NCI-H1417 treated with DMSO at 0.1 percent for 48 hours (cell line): ENCODE measurements at places on chromosomes 5 and 9.

- DNase-seq = no peak
Measured at GRCh38 chr9:131117121-131117761, 8.1 kb upstream of the NUP214 start.

DNA sequence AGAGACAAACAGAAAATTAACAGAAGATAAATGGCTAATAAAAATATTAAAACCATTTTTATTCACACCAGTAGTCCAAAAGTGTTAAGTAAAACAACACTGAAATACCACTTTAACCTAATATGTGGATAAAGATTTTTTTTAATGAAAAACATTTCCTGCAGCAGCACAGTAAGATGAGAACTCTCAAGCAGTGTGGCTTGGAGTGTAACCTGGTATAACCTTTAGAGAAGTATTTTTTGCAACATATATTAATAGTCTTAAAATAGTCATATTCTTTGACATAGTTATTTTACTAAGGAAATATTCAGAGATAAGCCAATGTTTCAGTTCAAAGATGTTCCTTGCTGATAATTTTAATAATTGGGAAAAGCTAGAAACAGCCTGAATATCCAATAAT lies 644.4 kb downstream of the PDE4D start:
- no peak for DNase-seq

- no peak for DNase-seq
Measured at GRCh38 chr5:10582512-10582897, 18.6 kb downstream of the ANKRD33B start.

DNA sequence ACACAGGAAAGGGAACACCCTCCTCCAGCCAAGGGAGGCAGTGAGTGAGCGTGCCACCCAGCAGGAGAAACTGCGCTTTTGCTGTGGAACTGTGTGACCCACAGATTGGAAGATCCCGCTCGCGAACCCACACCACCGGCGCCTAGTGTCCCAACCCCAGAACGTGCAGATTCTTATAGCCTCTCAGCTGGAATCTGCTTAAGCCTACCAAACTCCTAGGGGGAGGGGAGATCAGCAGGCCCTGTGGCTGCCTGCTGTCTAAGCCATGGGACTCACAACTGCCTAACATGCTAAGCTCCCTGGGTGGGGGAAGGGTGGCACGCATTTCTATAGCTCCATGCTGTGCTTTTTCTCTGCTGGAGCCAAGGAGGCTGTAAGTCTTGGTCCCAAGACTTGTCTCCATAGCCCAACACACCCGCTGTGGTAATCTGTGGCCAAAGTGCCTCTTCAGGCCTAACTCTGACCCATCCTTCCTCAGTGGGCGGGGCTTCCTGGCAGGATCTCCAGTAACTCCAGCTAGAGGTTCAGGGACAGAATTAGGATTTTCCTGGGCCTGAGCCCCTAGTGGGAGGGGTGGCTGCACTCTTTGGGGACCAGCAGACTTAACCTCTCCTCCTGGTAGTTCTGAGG lies 485.0 kb downstream of the TAF11L14 start:
- no peak for DNase-seq

DNA sequence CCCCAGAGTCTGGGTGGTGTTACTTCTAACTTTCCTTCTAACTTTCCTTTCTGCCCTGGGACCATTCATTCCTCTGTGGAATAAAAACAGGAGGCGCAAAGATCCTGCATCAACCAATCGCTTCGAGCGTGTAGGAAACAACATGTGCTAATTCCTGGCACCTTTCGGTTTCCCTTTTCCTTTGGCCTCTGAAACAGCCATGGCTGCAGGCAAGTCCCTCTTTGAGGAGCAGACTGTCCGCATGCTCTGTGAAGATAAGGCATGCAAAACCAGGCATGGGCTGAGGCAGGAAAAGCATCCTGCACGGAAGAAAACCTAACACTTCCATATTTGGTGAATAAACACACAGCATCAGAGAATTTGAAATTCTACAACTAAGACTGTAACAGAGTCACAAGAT lies 128.3 kb downstream of the HSD17B3 start:
- DNase-seq = no peak

- DNase-seq = no peak
Measured at GRCh38 chr9:19660019-19660418, 128.8 kb downstream of the SLC24A2 start.

DNA sequence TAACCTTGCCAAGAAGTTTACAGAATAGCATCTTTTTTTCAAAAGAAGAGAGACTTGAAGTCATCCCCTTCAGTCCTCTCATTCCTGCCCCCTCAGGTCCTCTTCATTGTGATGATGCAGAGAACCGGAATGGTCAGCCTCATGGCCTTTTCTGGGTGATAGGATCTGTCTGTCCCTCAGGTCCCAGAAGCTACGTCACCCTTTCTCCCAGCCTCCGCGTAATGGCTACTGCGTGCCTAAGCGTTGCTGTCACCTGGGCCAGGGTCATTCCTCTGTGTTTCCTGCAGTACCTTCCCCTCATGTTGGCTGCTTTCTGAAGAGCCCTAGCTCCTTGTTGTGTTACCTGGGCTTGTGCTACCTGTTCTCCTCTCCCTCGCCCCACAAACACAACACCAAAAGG lies 4.7 kb downstream of the PIK3R1 start:
- DNase-seq = no peak

- no peak for DNase-seq
Measured at GRCh38 chr5:15926586-15926985, 253.0 kb downstream of the MARCHF11 start.

- DNase-seq = no peak
Measured at GRCh38 chr9:108258640-108259039, 597.1 kb downstream of the ACTL7B start.

- no peak for DNase-seq
Measured at GRCh38 chr9:17011880-17012279, 123.0 kb upstream of the CNTLN start.

- DNase-seq = no peak
Measured at GRCh38 chr9:96140296-96141127, 161.5 kb downstream of the HSD17B3 start.
